ENCODE measurements at places on chromosomes 6 and 20. TPM values are rescaled to one million over a fixed set of nuclear protein-coding genes. Genes with fewer than 3 reads are reported as not detected.

Gene OXT
- not detected for total RNA-seq

GRCh38 chr6:122322824-122323223 lies 76.6 kb upstream of the HSF2 start:
- H3K27me3 ChIP-seq, result no peaks in the 10 kb centered on the region
- peak overlapping the region; percentile 31 for H3K4me3 ChIP-seq
- no peaks in the 10 kb centered on the region for H3K36me3 ChIP-seq
- H3K4me1 ChIP-seq, result no peaks in the 10 kb centered on the region
- H3K27ac ChIP-seq, result no peak overlapping the region

Gene HLA-DQA2
- 2.2 TPM for total RNA-seq

Gene STMND1
- total RNA-seq, result not detected

- H3K27me3 ChIP-seq, result no peaks in the 10 kb centered on the region
- H3K27ac ChIP-seq, result no peak overlapping the region
- H3K36me3 ChIP-seq, result no peaks in the 10 kb centered on the region
- no peaks in the 10 kb centered on the region for H3K4me1 ChIP-seq
- no peak overlapping the region for H3K4me3 ChIP-seq
Measured at GRCh38 chr6:144047688-144048087, 39.6 kb upstream of the PLAGL1 start.

GRCh38 chr6:4883298-4883697 lies 107.1 kb downstream of the CDYL start:
- H3K4me3 ChIP-seq, result no peak overlapping the region
- H3K36me3 ChIP-seq, result no peaks in the 10 kb centered on the region
- no peak for DNase-seq
- peaks cover 20% of the 10 kb centered on the region for H3K4me1 ChIP-seq
- H3K27me3 ChIP-seq, result no peaks in the 10 kb centered on the region
- no peak overlapping the region for H3K27ac ChIP-seq

Gene PRDM1
- 27.0 TPM for total RNA-seq

DNA sequence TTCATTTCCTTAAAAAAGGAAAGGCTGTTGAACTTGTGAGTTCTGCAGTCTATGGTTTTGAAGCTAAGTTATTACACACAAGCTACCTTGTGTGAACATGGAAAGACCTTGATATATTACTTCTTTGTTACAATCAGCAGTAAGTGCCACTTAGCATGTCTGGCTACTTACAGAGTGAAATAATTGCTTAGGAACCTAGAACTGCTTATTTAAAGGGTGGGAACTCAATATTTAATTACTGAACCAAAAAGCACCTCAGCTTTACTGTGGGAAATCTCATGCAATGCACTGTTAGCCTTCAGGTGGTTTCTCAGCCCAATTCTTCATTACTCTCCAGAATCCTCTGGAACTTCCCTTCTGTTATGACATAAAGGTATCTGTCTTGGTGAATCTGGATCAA lies 17.9 kb downstream of the PERP start:
- H3K36me3 ChIP-seq, result no peaks in the 10 kb centered on the region
- H3K27me3 ChIP-seq, result no peaks in the 10 kb centered on the region
- H3K27ac ChIP-seq, result peak overlapping the region; percentile 49
- peaks cover 42% of the 10 kb centered on the region for H3K4me1 ChIP-seq

GRCh38 chr6:93266116-93266817 lies 153.1 kb downstream of the EPHA7 start:
- DNase-seq, result no peak
- no peaks in the 10 kb centered on the region for H3K27me3 ChIP-seq
- H3K4me3 ChIP-seq, result no peak overlapping the region
- no peaks in the 10 kb centered on the region for H3K4me1 ChIP-seq

Gene MYB
- 2.5 TPM for total RNA-seq

Gene EMILIN3
- total RNA-seq, result 5.6 TPM
